ENCODE measurements at places on chromosomes 6 and 20.
A peak's percentile ranks its signal among the peaks of the same experiment; 100 is the strongest.

DNA sequence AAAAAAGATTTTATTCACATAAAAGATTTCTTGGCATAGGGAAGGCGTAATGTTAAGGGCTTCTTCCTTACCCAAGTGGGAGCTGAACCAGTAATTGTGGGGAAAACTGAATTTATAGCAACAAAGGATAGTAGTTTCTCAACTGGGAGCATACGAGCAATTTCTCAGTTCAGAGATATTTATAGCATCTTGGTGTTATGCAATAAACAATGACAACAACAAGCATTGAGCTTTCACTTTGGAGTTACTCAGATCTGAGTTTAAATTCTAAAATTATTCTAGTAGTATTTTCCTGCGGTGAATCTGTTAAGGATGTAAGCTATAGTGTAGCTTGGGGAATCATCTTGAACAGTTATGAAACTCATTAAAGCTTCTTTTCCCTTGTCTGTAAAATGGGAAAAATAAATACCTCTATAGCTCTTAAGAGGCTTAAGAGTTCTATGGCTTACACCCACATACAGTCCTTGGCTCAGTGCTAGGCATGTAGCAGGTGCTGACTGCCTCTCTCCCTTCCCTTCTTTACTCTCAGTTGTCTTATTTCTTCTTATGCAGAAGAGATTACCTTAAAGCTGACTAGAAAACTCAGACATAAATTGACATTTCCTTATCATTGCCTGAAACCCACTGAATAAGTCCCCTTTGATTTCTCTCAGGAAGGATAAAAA is 58.8 kb downstream of the SAMD5 start:
- DNase-seq, result no peak

- DNase-seq, result no peak
These were observed 80.6 kb upstream of the SULF2 start for GRCh38 chr20:47865912-47866311.

DNA sequence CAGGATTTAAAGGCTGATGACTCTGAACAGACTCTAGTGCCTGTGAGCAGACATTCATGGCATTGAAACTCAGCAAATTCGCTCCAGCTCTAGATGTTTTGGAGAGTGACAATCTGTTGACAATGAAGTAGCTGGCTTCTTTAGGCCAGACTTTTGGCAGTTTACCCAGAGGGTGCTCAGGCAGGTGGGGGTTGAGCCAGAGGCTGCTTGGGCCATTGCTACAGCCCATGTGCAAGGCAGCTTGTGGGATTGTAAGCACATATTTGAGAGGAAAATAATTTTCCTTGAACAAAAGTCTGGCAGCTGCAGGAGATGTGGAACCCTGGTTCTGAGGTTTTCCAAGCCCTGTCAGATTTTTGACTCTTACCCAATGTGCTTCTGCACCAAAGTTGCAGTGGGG is 311.6 kb downstream of the CDC5L start:
- no peak for DNase-seq

GRCh38 chr20:56257604-56258003 is 9.1 kb downstream of the MC3R start:
- no peak for DNase-seq

GRCh38 chr6:98581705-98582104 is 252.7 kb upstream of the POU3F2 start:
- DNase-seq, result no peak

- DNase-seq, result peak; percentile 66
These were observed 104.8 kb downstream of the NCOA3 start for GRCh38 chr20:47606414-47606982.

GRCh38 chr20:51400051-51400926 is 142.2 kb downstream of the NFATC2 start:
- DNase-seq, result no peak

DNA sequence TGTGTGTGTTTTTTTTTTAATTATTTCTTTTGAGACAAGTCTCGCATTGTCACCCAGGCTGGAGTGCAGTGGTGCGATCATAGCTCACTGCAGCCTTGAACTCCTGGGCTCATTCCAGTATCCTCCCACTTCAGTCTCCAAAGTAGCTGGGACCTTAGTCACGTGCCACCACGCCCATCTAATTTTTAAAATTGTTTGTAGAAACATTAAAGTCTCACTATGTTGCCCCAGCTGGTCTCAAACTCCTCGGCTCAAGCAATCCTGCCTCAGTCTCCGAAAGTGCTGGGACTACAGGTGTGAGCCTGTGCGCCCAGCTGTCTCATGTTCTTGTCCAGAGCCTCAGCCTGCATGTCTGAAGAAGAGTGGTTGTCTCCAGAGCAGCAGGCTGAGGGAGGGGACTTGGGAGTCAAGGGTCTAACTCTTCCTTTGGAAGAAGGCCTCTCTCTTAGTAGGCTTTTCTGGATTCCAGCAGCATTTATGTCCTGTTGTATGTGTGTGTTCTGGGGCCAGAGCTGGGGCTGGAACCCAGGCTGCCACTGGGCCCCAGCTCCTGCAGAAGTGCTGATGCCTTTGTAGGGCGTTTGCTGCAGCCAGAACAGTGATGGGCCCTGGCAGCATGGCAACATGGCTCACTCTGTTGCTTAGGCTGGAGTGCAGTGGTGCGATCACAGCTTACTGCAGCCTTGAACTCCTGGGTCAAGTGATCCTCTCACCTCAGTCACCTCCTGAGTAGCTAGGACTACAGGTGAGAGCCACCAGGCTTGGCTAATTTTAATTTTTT is 5.4 kb downstream of the DNMT3B start:
- no peak for DNase-seq

DNA sequence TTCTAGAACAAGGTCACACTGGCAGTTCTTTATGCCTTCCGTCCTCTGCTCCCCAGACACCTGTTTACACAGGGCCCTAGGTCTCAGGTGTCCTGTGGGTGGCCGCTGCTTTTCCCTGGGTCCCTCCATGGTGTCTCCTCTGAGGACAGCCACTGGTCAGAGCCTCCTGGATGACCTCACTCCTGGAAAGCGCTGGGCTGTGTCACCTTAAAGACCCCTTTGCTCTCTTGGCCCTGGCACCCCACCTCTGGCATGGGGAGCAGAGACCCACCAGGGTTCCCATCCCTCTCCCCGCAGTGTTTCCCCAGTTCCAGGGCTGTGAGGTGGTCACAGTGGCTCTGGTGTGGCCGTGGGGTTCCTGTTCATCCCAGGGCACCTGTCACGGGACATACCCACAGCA is 33.9 kb downstream of the NTSR1 start:
- DNase-seq, result no peak

DNA sequence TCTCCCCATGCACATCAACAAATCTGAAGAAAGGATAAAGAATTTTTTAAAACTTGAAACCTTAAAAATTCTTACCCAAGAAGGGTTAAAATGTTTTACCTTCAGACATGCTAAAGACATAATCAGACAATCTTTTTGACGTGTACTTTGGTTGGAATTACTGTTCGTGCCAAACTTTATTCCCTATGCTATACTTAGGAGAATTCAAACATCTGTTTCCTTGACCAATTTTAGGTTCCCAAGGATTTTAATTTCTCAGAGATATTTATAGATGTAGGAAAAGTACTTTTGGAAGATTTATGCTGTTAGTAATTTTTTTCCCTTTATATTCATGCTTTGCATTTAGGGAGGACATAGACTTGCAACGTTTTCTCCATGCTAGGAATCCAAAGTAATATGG is 108.4 kb downstream of the AFG1L start:
- DNase-seq, result no peak

DNA sequence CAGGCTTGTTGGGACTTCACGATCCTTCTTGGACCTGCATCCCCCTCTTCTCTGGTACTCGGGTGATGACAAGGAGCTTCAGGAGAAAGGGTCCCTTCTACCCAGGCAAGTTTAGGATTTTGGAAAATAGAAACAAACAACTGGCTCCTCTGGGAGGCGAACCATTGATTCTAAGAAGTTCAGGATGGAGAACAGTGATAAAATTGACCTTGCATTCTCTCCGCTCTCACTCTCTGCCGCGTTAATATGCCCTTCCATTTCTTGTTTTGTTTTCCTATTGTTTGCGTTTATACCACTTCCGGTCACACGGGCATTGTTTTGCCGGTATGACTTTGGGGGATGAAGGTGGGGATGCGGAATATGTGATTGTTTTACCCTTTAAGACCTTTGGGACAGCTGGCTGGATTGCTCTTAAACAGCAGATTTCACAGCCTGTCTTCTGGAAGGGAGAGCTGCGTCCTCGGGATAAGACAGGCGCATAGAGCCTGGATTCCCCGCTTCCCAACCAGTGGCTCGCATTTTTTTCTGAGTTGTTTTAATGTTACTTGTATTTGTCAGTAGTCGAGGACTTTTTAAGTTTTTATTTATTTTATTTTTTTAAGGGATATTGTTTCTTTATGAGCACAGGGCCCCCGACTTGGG is 144.3 kb upstream of the ZNF184 start:
- no peak for DNase-seq

DNA sequence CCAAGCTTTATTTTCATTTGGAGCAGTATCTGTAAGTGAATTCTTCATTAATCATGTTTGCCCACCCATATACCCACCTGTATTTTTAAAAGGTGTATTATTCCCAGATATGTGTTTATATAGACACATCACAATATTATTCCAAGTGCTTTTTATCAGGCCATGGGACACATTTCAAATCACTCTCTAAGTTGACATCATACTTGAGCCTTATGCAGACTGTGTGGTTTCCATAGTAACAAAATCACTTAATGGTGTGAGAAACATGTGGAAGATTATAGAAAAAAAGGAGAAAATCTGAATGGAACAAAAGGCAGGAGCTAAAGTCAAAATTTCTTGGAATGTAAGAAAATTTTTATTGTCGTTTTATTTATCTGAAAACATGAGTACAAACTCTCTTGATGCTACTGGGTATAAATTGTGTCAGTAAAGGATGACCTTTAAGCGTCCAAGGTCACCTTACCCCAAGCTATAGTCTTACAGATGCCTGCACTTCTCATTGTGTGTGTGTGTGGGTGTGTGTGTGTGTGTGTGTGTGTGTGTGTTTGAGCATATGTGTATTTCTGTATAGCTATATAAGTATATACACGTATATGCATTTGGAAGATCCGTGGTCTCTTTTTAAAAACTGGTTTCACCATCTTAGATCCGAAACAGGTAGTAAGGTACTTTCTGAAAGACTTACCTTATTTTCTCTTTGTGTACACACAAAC is 79.8 kb upstream of the CCN6 start:
- no peak for DNase-seq

GRCh38 chr20:56893226-56893917 is 264.3 kb downstream of the TFAP2C start:
- no peak for DNase-seq

DNA sequence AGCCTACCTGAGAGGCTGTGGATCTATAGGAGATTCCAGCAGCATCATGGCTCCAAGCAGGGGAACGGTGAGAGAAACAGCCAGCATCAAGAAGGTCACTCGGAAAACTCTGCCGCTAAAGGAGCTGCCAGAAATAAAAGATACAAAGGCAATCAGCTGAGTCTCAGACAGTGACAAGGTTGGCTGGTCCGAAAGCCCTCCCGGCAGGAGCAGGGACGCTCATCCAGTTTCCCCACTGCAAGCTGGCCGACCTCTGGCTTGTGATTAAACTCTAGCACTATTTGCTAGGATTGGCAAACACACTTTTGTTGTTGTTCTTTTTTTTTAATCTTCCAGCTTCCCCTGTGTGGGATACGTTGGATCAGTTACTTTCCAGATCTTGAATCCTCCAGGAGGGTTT is 8.7 kb downstream of the APMAP start:
- no peak for DNase-seq

DNA sequence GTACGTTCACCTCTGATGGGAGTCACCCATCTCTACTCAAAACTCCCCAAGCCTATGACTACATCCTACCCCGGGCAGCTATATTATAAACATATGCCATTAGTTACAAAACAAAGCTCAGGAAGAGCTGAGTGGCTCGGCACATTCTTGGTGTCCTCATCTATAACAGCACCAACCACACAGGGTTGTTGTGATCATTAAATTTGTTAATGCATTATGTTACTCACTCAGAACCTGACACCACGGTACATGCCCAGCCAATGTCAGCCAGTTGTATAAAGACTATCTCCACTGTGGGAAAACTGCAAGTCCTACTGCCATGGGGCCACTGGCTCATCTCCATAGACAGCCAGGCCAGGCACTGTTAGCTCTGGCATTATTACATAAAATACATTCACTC is 7.7 kb downstream of the CDK5RAP1 start:
- no peak for DNase-seq

DNA sequence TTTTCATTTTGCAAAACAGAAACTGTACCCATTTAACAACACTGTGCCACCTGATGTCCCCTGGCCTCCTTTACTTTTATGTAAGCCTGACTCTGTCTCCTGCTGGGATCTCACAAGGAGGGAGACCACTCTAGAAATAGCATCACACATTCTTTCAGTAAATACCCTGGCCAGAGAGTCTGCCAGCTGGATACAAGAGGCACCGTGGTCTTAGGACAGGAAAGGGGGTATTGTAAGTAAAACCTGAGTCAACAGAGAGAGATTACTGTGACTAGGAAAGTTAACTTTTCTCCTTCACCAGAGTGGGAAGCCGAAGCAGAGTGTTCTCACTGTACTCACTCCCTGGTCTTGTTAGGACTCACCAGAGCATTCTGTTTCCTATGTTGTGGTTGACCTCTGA is 27.8 kb downstream of the CMTR1 start:
- DNase-seq, result no peak

DNA sequence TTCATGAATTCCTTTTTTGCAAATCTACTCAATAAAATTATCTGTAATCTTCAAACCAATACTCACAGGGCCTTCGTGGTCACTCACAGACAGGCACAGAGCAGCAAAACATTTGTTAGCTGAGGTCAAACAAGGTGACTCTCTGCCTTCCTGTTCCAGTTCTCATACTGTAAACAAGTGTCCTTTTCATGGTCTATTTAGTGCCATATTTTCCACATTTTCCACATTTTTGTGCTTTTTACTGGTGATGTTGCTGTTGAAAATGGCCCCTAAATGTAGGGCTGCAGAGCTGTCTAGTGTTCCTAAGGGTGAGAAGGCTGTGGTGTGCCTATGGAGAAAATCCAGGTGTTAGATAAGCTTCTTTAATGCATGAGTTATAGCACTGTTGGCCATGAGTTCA is 133.1 kb upstream of the COL21A1 start:
- no peak for DNase-seq

- DNase-seq, result peak; percentile 50
These were observed 90.6 kb downstream of the PSMB1 start for GRCh38 chr6:170462366-170463020.

- DNase-seq, result no peak
These were observed 47.8 kb downstream of the PSMB1 start for GRCh38 chr6:170505306-170505705.

GRCh38 chr6:5030596-5031136 is 26.8 kb upstream of the RPP40 start:
- DNase-seq, result peak; percentile 36

DNA sequence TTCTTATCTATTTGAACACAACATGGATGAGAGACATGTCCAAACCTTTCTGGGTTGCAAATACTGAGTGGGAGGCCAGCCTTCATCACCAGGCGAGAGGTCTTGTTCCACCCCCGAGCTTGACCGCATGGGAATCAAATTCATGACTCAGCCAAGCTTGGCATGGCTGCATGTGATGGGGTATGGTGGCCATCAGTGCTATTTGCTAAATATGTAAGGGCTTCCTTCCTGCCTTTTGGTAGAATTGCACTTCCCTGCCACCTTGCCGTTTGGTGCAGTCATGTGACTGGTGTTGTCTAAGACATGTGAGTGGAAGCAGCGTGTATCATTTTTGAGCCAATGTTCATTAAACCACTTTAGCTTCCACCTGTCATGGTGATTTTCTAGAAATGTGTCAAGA is 508.9 kb upstream of the SULF2 start:
- no peak for DNase-seq

- DNase-seq, result peak; percentile 92
These were observed at the start of gene HSF2 for GRCh38 chr6:122399348-122400120. Gene HSF2 (plus strand): TSS chr6:122399652. CDS start chr6:122399738, 86 bp downstream.
